Kasumi-1 (cell line): ENCODE measurements at places on chromosomes 11 and 22.

GRCh38 chr11:80515097-80515496 lies 1074.3 kb upstream of the TENM4 start:
- DNase-seq = no peak

- no peak for DNase-seq
Observed at GRCh38 chr11:128582496-128583366, 4.6 kb downstream of the ETS1 start.

DNA sequence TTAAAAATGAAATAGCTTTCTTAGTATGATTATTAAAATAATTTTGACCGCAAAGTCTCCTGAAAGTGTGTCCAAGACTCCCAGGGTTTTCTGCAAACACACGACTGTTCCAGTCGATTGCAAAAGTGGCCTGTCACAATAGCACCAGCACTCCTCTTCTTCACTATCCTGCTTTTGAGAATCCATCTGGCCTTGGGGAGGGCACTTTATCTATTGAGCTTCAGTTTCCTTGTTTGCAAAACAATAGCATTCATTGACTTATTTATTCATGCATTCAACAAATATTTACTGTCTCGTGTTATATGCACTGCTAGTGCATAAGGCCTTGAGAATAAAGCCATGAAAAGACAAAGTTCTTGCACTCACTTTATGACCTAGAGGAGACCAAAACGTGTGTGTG lies 96.2 kb upstream of the NTM start:
- no peak for DNase-seq

DNA sequence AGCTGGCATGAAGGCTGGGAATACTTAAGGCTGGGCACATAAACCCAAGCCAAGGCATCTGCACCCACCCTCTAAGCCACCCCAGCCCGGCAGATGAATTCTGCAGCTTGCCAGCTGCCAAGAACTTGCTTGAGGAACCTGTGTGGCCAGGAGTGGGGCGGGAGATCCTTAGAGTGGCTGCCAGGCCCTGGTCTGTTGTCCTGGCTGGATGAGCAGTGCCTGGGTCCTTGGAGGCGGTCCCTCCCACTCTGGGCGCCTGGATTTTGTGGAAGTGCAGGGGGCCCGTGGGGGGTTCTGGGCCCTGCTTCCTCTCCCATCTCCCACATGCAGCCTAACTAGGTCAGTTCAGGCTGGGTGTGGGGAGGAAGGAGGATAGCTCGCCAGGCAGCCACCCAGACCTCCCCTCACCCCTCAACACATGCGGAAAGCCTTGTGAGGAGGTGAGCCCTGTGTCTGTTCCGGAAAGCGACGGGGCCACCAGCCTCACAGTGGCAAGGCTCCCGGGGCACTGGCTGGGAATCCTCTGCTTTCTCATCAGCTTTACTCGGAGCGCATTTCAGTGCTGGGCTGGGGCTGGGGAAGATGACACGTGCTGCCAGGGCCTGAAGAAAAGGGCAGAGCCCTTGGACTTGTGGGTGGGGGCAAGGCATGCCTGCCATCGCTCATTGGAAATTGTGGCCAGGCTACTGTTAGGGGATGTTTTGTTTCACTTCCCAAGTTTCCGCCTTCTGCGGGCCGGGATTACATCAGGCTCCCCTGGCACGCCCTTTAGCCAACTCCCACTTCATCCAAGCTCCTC lies 8.4 kb downstream of the DAGLA start:
- peak; percentile 80 for DNase-seq

GRCh38 chr11:104404231-104405175 lies 240.6 kb upstream of the PDGFD start:
- no peak for DNase-seq

GRCh38 chr11:45922425-45923082 lies at the start of gene LARGE2:
Gene LARGE2, plus strand, starts transcription at chr11:45922656. Its CDS starts 227 bp downstream, at chr11:45922883.
- DNase-seq = no peak

GRCh38 chr11:43582024-43582862 lies 98.3 kb upstream of the HSD17B12 start:
- no peak for DNase-seq

GRCh38 chr11:76172583-76172982 lies 33.7 kb downstream of the WNT11 start:
- DNase-seq = no peak

- no peak for DNase-seq
Observed at GRCh38 chr11:43649501-43649900, 31.0 kb upstream of the HSD17B12 start.

GRCh38 chr11:43278193-43278956 lies 33.4 kb upstream of the API5 start:
- no peak for DNase-seq

GRCh38 chr11:24773322-24773721 lies 276.5 kb downstream of the LUZP2 start:
- no peak for DNase-seq

- DNase-seq = no peak
Observed at GRCh38 chr11:129457321-129457720, 81.7 kb downstream of the BARX2 start.

DNA sequence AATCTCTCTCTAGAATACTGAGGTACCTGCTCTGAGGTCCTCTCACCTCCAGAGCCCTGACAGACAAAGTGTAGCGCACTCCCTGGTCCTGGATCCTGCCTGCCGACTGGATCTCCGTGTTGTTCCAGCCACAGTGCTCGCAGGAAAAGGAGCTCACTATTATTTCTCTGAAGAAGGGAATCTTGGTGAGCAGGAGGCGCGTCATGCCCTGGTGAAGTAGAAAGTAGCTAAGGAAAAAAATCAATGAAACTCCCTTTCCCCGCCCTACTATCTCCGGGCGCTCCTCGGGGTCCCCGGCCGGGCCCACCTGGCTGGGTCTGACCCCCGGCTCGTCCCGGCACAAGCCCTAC lies 412 bp downstream of the ZPR1 start:
- DNase-seq = no peak

DNA sequence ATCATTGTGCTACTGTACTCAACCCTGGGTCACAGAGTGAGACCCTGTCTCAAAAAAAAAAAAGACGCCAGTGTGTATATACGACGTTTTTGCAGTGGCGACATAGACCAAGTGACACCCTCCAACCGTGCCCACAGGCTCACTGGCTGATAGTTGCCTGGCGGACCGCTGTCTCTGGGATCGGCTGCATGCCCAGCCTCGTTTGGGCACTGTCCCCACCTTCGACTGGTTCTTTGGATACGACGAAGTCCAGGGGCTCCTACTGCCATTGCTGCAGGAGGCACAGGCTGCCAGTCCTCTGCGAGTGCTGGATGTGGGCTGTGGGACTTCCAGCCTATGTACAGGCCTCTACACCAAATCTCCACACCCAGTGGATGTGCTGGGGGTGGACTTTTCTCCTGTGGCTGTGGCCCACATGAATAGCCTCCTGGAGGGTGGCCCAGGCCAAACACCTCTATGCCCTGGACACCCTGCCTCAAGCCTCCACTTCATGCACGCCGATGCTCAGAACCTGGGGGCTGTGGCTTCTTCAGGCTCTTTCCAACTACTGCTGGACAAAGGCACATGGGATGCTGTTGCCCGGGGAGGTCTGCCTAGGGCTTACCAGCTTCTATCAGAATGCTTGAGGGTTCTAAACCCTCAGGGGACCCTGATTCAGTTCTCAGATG lies 1.3 kb downstream of the CSKMT start:
- DNase-seq = no peak

DNA sequence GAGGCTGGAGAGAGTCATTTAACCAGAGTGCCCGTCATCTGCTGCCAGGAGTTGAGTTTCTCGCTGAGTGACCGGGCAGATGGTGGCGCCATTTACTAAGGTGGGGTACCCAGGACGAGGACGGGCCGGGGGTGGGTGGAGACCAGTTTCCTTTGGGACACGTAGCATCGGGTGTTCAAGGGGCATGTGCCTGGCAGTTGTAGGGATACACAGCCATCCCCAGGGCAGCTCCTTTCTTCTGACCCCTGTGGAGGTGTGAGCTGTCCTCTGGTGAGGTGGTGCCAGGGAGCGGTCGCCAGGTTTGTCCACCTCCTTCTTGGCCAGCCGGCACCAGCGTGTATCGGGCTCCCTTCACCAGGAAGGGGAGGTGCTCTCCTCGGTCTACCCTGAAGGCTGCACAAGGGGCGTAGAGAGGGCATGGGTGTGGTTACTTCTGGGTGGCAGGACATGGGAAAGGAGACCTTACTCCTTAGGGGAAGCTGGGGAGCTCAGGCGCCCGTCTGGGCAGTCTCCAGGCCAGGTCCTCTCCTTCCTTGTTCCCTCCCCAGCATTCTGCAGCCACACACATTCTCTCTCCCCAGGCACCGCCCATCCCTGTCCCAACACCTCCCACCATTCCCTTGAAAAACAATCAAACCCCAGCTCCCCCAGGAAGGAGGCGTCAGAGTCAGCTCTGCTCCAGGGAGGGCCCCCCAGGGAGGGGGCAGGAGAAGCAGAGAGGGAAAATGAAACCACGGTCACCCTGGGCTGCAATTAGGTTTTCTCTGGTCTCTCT lies 10.3 kb upstream of the MB start:
- peak; percentile 68 for DNase-seq

GRCh38 chr22:23245799-23246136 lies 65.5 kb downstream of the BCR start:
- DNase-seq = no peak
